Activated CD4-positive, alpha-beta T cell treated with anti-CD3 and anti-CD28 coated beads for 36 hours (primary cell): ENCODE measurements at places on chromosomes 7 and 10. TPM values are rescaled to one million over a fixed set of nuclear protein-coding genes. Genes with fewer than 3 reads are reported as not detected.

MCMBP gene
- total RNA-seq = 90.6 TPM

MACC1 gene
- total RNA-seq = 0.09 TPM

CFAP69 gene
- 0.70 TPM for total RNA-seq

SLC26A3 gene
- total RNA-seq = not detected

PNLIPRP1 gene
- total RNA-seq = not detected

SPAG6 gene
- total RNA-seq = 0.11 TPM

MGMT gene
- total RNA-seq = 18.0 TPM

FAM25G gene
- total RNA-seq = not detected

AS3MT gene
- 1.1 TPM for total RNA-seq

ACSM6 gene
- not detected for total RNA-seq

CRYGN gene
- total RNA-seq = 0.11 TPM

DOCK4 gene
- 0.32 TPM for total RNA-seq

SPDYE8 gene
- not detected for total RNA-seq

FXYD4 gene
- total RNA-seq = not detected

HOXA4 gene
- 0.25 TPM for total RNA-seq

ALOX5 gene
- total RNA-seq = 0.26 TPM

CFTR gene
- total RNA-seq = not detected

PLAC9 gene
- total RNA-seq = not detected

MXI1 gene
- total RNA-seq = 75.7 TPM

PPP1R17 gene
- total RNA-seq = not detected

TRIM50 gene
- not detected for total RNA-seq

MINDY4 gene
- 1.7 TPM for total RNA-seq

TMEM273 gene
- total RNA-seq = 26.5 TPM

NFKB2 gene
- total RNA-seq = 238 TPM

XRCC2 gene
- 19.3 TPM for total RNA-seq

ST8SIA6 gene
- total RNA-seq = not detected

OR9A2 gene
- not detected for total RNA-seq

SPDYE3 gene
- not detected for total RNA-seq

KCNMA1 gene
- total RNA-seq = not detected

SCIN gene
- total RNA-seq = 0.25 TPM

SAP25 gene
- 9.9 TPM for total RNA-seq
